ENCODE measurements at places on chromosomes 2 and 18. TPM values are rescaled to one million over a fixed set of nuclear protein-coding genes. Genes with fewer than 3 reads are reported as not detected.

DNA sequence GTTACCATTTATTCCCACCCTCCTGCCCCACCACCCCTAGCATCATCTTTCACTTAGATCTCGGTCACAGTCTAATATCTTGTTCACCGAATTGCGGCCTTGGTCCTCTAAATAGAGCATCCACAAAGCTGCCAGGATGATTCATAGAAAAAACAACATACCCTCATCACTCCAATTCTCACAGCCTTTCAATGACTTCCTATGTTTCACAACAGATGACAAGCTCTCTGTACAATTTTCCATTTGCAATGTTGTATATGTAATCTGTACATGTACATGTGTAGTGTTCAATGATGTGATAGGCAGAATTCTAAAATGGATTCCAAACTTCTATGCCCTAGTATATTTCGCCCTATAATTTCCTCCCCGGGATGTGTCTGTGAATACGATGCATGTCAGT lies 675.6 kb upstream of the CELF4 start:
- no peak overlapping the region for H3K4me3 ChIP-seq
- no peak for DNase-seq
- H3K27me3 ChIP-seq = no peaks in the 10 kb centered on the region

GRCh38 chr2:86305195-86305914 lies 32.1 kb downstream of the REEP1 start:
- peaks cover 30% of the 10 kb centered on the region for H3K27me3 ChIP-seq
- DNase-seq = no peak
- no peaks in the 10 kb centered on the region for H3K36me3 ChIP-seq
- no peak overlapping the region for H3K4me3 ChIP-seq

DNA sequence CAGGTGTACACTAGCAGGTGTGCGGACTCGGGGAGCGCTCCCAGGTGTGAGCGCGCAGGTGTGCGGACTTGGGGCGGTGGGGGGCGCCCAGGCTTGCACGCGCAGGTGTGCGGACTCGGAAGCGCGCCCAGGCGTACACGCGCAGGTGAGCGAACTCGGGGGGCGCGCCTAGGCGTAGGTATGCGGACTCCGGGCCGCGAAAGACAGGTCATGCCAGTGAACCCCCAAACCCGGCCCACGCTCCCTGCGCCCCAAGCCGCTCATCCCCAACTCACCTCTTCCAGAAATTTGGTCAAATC lies 342 bp downstream of the CYB5A start:
- H3K36me3 ChIP-seq = peaks cover 2% of the 10 kb centered on the region
- DNase-seq = no peak
- peaks cover 2% of the 10 kb centered on the region for H3K4me1 ChIP-seq
- H3K27me3 ChIP-seq = no peaks in the 10 kb centered on the region

DNA sequence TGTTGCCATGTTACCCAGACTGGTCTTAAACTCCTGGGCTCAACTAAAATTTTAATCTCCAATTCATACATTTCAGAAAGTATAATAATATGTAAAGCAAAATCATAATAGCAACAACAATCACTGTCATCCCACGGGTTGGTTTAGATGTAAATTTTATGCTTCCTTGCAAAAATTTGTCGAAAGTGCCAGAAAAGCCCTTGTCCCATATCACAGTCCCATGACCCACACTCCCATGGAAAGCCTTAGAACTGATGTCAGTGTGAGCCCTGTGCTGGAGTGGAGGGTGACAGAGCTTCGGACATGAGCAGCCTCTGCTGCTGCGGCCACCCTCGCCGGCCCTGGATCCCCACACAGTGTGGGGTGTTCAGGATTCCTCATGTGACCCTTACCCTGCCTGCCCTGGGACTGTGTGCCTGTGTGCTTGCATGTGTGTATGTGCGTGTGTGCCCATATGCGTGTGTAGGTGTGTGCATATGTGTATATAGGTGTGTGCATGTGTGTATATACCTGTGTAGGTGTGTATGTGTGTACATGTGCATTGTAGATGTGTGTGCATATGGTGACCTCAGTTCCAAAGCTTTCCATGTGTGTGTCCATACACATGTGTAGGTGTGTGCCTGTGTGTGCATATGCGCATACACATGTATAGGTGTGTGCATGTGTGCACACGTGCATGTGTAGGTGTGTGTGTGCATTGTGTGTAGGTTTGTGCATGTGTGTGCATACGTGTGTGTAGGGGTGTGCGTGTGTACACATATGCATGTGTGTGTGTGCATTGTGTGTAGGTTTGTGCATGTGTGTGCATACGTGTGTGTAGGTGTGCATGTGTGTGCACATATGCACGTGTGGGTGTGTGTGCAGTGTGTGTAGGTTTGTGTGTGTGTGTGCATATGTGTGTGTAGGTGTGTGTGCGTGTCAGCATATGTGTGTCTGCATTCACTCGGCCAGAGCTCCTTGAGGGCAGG lies 65.1 kb downstream of the HPCAL1 start:
- no peak for DNase-seq
- peaks cover 1% of the 10 kb centered on the region for H3K4me1 ChIP-seq
- no peak overlapping the region for H3K27ac ChIP-seq
- no peaks in the 10 kb centered on the region for H3K36me3 ChIP-seq
- H3K4me3 ChIP-seq = no peak overlapping the region

GRCh38 chr18:29084120-29084519 lies 907.2 kb upstream of the CDH2 start:
- no peak overlapping the region for H3K27ac ChIP-seq
- no peaks in the 10 kb centered on the region for H3K36me3 ChIP-seq
- DNase-seq = no peak
- no peak overlapping the region for H3K4me3 ChIP-seq
- no peaks in the 10 kb centered on the region for H3K27me3 ChIP-seq

DNA sequence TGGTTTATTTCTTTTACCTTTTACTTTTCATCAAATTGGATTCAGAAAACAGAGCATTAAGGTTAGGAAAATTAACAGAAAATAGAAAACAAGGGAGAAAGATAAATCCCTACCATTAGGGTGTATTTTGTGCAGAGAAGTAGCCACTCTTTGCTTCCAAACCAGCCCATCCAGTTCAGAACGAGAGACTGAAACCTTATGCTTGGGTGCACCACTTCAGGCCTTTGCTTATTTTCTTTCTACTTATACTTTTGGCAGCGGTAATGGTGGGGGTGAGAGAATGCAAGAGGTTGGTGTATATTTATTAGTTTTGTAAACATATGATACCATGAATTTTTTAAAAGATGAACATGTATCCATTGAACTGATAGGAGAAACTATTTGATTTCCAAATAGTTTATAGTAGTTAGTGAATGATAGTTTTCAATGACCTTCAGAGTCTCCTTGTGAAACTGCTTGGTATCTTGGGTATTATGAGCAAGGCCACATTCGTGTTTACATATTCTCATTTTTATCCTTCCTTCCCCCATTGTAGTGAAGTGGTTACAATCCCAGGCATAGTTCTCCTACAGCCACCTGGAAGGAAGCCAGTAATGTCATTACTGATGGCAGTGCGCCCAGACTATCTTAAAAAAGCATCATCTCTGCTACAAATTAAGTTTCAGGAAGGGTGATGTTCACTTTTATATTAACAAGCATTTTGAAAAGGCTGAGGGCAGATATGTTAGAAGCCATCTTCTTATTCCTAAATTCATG lies 60.8 kb downstream of the MFSD6 start:
- peaks cover 66% of the 10 kb centered on the region for H3K36me3 ChIP-seq
- H3K27ac ChIP-seq = no peak overlapping the region
- peaks cover 20% of the 10 kb centered on the region for H3K4me1 ChIP-seq
- no peak overlapping the region for H3K4me3 ChIP-seq
- DNase-seq = no peak

The SERPINB2 gene
- 2.9 TPM for total RNA-seq

The STAT4 gene
- total RNA-seq = 177 TPM
